NCI-H510A (cell line): ENCODE measurements at places on chromosomes 7 and 10.

DNA sequence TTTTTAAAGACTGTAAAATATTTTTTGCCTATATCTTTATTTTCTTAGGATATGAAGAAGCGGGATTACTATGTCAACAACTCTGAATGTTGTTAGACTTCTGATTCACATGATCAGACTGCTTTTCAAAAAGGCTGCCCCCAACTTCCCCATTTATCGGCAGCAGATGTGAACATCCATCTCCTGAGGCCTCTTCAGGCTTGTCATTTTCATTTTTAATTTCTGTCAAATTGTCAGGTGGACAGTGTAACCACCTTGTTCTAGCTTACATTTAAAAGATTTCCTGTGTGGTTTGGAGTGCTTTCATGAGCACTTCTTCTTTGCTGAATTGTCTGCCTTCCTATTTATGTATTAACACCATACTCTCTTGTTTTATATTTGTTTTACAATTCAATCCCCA, 78.8 kb upstream of the GSDME start:
- no peak for DNase-seq

DNA sequence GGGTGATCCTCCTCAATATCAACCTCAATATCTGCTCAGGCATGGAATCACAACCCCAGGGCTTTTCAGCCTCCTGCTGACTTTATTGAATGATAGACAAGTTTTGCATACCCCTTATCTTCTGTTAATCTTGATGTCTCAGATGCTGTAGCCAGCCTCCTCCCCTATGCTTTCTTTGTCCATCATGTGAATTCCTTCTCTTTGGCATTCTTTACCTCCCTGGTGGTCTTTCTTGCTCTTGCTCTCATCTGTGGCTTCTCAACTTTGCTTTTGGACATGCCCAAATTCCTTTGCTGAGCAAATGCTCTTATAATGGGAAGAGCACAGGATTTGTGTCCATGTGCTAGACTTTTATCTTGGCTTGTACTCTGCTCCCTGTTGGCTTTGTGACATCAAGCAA, 73.4 kb upstream of the FAM13C start:
- DNase-seq, result no peak

GRCh38 chr10:67780759-67781538, 57.0 kb downstream of the DNAJC12 start:
- no peak for DNase-seq

DNA sequence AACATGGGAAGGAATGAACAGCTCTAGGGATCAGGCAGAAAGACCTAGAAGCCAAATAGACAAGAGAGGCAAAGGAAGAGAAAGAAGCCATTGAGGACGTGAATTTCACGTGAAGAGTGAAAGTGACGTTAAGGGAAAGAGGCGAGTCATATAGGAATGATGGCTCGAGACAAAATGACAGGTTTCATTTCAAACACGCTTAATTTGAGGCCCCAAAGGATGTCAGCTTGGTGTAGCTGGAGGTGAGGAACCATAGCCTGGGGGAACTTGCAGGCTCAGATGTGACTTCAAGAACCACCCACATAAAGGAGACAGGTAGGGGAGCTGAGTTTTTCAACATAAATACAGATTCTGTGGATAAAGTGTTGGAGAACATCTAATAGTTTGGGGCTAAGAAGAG, 84.3 kb upstream of the ATP6V0A4 start:
- DNase-seq, result no peak

DNA sequence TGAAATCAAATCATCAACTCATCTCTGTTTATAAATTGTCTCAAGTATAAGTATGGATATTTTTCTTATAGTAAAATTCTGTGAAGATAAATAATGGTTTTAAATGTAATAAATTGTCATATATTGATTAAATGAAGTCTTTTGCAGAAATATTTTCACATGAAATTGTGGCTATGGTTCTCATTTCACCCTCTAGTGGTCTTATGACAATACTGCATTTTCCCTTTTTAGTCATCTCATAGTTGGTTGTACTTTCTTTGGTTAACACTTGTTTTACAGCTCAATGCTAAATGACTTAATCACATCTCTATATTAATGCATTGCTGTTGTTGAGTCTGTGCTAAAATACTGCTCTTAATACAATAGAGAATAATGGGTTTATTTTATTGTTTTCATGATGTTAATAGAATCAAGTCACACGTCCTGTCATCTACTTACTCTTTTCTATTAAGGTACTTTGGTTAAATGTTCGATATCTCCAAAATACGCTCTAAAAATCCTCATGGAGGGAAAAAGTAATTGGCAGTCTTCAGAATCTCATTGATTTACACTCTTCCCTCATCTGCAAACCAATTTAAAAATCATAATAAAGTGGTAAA, 38.0 kb upstream of the CACNA2D1 start:
- no peak for DNase-seq

GRCh38 chr7:80588591-80588990, 49.9 kb upstream of the CD36 start:
- no peak for DNase-seq

DNA sequence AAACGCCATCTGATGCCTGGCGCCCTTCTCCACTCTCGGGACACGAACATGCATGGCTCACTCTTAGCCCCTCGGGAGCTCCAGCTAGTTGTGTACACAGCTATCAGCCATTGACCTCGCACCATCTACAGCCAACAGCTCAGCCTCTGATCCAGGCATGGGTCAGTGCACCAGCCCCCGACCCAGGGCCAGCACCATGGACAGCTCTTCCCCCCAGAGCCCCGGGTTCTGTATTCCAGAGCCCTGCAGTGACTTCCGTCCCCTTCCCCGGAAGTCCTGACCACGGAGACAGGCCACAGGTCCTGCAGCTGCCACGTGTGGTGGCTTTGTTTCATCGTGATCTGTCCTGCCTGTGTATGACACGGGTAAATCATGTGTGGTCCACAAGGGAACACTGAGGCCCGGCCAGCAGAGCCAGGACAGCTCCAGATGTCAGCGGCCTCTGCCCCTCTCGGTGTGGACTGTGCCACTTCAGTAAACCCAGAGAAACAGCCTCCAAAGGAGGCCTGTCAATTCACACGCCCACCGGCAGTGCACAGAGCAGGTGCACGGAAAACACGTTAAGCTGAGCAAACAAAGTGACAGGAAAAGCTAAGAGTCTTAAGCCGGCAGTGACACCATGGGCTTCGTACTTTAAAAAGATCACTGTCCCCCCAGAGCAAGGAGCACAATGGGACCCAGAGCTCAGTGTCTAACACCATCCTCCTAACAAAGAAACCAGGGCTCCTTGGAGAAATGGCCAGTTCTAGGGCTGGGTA, 13.0 kb downstream of the STK32C start:
- peak; percentile 43 for DNase-seq

GRCh38 chr10:46050941-46051623, 5.0 kb upstream of the MSMB start:
- DNase-seq, result no peak

DNA sequence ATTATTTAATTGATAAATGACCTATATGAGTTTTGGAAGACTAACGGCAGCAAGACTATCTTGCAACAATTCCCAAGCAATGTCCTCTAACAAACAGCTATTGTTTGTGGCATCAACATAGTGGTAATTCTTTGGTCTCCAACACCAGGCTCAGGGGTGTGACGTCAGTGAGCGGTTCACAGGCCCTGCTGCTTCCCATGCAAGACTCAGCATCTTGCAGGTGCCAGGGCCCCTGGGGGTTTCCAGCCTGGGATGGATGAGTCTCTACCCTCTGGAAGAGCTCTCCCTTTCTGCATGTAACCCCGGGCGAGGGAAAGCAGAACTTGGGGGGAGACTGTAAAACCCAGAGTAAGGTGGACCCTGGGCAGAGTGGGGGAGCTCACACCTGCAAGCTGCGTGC, 164.7 kb downstream of the ACTR3B start:
- DNase-seq, result no peak

DNA sequence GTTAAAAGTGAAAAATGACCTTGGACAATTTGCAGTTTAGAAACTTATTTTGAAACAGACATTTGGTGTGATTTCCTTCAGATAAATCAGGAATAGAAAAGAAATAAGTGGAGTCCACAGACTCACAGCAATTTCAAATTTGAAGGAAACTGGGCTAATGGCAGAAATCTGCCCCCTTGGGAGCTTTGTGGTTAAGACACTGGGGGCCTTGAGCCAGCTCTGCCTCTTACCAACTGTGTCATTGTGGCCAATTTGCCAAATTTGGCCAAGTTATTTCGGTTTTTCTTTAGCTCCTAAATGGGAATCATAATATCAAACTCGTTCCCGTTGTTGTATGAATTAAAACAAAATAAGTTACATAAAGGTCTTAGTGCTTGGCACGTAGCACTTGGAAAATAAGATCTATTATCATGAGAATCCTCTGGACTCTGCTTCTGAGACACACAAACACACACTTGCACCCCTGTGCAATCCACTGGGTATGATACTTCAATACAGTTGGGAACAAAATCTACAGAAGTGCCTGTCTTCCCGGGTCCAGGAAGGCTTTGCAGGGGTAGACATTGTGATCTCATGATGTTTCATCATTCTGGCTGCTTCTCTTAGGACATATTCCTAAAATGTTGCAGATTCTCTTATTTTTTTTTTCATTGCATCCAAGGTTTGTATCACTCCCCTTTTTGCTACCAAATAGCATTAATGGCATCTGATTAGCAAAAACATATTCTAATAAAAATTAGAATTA, 4.9 kb downstream of the ARMC3 start:
- DNase-seq, result no peak

DNA sequence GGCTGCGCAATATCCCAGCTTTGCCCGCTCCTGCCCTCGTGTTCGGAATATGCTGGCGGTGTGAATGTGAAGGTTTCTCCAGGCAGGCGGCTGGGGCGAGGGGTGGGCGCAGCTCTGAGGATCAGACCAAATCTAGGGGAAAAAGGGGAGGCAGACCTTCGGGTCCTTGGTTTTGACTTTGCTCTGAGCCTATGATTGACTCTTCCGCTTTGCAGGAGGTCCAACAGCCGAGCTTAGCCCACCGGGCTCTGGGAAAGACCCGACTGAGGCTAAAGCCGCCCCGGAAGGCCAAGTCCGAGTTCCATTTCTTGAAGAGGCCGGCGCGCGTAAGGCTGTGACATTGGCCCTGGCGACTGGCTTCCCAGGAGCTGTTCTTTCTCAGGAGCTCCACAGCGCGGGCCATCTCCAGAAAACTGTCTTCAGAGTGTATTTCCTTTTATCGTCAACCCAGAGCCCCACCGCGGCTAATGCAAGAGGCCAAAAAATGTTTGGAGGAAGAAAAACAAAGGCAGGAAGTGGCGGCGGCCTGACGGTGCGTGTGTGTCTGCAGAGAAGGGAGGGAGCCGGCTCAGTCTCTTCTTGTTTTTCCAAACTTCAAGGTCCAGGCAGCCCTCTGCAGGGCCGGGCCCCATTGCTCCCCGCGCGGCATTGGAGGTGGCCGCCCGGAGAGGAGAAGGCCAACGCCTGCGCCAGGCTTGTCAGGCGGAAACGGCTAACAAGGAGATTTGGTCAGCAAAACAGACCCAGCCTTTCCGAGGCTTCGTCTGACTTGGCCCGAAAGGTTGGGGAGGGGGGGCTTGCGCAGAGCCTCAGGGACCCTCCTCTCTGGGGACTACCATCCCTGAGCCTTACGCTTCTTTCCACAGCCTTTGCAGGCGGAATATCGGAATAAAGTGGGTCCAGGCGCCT, 3.6 kb upstream of the HOXA11 start:
- DNase-seq, result no peak

DNA sequence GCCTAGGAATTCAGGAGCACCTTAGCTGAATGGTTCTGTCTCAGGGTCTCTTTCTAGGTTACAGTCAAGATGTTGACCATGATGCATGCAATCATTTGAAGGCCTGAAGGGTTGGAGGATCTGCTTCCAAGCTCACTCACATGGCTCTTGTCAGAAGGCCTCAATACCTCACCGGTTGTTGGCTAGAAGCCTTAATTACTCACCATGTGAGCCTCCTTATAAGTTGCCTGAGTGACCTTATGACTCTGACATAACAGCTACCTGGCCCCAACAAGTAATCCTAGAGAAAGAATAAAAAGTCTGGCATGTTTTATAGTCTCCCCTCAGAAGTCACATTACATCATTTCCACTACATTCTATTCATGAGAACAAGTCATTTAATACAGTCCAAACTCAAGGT, 3.4 kb upstream of the C1GALT1 start:
- DNase-seq, result no peak

DNA sequence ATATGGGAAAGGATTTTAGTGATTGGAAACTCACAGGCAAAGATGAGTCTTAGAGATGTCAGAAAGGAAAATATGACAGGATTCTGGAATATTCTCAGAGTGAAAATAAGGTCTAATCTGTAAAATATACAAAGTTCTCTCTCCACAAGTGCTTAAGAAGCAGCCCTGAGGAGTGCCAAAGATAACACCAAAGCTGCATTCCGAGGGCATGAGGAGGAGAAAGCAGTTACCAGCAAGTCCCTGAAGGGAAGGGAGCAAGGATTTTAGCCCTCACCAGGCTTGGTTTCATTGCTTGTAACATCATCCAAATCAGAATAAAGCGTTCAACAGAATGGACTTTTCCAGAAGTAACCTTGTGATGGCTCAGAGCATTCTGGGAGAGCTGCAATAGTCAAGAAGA, 31.4 kb upstream of the DLX6 start:
- DNase-seq, result no peak

GRCh38 chr7:132932296-132933071, 149.4 kb downstream of the CHCHD3 start:
- DNase-seq, result no peak

- no peak for DNase-seq
These were observed 102.8 kb upstream of the NUPR2 start for GRCh38 chr7:56219017-56219416.

GRCh38 chr7:140209866-140210609, 33.3 kb upstream of the KDM7A start:
- no peak for DNase-seq

GRCh38 chr7:151192002-151192539, 5.0 kb upstream of the ASB10 start:
- no peak for DNase-seq

DNA sequence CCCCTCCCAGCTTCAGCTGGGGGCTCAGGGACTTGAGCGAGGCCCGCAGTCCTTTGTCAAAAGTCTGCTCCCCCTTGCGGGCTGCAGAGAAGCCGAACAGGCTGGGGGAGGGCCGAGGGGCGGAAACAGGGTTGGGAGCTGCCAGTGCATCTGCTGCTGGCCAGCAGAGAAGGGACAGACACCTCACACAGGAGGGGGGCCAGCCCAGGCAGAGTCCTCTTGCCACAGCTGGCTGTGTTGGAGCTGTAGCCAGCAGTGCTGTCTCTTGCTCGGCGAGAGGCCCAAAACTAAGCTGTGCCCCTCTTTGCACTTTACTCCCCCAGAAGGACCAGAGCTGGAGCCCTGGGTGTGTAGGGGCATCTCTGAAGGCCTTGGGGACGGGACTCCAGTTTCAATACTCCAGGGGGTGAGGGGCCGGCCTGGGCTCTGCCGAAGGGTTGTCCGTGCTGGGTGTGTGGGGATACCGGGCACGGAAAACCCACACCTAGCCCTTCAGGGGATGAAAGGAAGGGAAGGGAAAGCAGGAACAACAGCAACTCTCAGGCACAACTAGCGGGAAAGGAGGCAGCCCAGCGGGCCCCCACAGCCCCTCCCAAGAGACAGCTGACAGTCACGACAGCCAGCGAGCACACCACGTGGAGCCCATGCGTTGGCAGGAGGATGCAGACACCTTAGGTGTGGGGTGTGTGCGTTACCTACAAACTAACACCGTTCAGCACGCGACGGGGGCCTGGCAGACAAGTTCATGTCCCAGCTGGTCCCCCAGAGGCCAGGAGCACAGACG, 17.8 kb downstream of the YKT6 start:
- peak; percentile 46 for DNase-seq

GRCh38 chr10:6578251-6578771, 1.8 kb downstream of the PRKCQ start:
- no peak for DNase-seq

- no peak for DNase-seq
These were observed 145.2 kb downstream of the GRM3 start for GRCh38 chr7:86788948-86789347.
